Dorsolateral prefrontal cortex (tissue), 122 donors: ENCODE measurements at places on chromosomes 13 and 19.

GRCh38 chr19:42284591-42285341, 15.7 kb downstream of the CIC start:
- no peak for DNase-seq

DNA sequence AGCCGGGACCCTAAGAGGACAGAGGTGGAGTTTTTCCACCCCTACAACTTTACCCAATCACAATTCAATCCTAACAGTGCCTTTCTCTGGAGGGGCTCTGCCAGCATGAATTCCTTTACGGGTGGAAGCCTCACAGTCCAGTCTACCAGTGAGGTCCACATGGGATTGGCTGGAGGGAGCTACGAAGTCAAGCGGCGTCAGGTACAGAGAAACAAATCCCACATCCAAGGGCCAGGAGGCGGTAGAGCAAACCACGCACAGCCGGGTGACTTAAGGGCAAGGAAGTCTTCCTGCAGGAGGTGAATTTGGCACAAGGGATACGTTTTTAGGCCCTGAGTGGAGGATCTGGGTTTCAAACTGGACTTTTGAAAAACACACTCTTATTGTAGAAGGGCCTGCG, 199.6 kb downstream of the UQCRFS1 start:
- no peak for DNase-seq

- peak; percentile 86 for DNase-seq
Observed at GRCh38 chr13:95404141-95404882, 103.1 kb upstream of the ABCC4 start.

DNA sequence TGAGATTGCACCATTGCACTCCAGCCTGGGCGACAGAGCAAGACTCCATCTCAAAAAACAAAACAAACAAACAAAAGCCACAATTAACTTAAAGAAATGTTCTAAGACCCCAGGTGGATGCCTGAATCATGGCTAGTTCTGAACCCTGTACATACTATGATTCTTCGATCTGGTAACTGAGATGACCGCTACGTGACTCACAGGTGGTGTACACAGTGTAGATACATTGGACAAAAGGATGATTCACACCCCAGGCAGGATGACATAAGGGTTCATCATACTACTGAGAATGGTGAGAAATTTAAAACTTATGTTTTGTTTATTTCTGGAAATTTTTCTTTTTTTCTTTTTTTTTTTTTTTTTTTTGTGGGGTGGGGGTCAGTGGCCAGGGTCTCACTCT, 6.5 kb downstream of the ZNF426 start:
- no peak for DNase-seq

GRCh38 chr13:77430377-77430951, 103.6 kb upstream of the MYCBP2 start:
- DNase-seq: no peak

- no peak for DNase-seq
Observed at GRCh38 chr19:14655726-14656125, 18.9 kb downstream of the ADGRE3 start.

DNA sequence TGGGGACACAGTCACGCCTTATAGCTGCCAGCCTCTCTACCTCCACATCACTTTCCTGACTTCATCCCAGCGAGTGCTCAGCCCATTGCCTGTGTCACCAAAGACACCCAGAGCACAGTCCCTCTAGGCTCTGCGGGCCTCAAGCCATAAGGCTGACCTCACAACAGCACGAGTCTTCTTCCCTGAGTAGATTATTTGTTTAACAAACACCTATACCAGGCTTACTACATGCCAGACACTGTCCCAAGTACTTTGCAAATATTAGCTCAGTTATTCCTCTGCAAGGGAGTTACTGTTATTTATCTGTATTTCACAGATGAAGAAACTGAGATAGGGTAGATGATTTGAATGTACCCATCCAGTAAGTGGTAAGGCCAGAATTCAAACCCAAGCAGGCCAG, 504.3 kb downstream of the COG6 start:
- DNase-seq: no peak

- DNase-seq: no peak
Observed at GRCh38 chr13:33730147-33730546, 87.8 kb upstream of the RFC3 start.

DNA sequence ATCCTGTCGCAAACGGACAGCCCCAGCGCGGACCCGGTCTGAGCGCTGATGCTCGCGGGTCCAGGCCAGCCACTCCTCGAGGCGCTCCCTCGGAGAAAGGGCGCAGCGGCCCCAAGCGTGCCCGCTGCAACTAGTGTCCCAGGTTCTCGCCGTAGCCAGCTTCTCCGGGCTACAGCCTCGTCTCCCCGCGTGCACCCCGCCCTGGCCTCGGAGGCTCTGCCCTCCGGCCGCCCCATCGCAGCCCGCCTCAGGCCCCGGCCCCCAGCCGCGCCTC, 487 bp downstream of the FLT1 start:
- no peak for DNase-seq

DNA sequence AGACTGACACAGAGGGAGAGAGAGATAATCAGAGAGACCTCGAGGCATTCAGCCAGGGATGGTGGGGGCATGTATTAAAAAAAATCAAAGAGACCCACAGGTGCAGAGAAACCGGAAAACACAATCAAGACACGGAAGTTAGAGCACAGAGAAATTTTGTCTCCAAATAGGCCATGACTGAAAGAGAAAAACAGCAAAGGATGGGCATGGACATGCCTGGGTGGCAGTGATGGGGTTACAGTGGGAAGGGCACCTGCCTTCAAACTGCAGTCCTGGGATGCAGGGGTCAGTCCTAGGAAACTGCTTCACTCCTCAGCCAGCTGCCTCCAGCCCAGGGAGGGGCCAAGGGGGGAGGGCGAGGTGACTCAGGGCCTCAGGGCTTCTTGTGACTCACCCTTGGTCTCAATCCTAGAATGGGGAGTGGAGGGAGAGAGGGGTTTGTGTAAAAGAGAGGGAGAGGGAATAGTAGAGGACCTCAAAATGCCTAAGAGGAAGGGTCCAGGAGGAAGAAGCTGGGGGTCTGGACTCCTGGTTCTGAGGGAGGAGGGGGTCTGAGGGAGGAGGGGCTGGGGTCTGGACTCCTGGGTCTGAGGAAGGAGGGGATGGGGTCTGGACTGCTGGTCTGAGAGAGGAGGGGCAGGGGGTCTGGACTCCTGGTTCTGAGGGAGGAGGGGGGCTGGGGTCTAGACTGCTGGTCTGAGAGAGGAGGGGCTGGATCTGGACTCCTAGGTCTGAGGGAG, 3.6 kb upstream of the KCNN4 start:
- DNase-seq: no peak

- no peak for DNase-seq
Observed at GRCh38 chr19:18481505-18482222, 40.2 kb downstream of the ELL start.

DNA sequence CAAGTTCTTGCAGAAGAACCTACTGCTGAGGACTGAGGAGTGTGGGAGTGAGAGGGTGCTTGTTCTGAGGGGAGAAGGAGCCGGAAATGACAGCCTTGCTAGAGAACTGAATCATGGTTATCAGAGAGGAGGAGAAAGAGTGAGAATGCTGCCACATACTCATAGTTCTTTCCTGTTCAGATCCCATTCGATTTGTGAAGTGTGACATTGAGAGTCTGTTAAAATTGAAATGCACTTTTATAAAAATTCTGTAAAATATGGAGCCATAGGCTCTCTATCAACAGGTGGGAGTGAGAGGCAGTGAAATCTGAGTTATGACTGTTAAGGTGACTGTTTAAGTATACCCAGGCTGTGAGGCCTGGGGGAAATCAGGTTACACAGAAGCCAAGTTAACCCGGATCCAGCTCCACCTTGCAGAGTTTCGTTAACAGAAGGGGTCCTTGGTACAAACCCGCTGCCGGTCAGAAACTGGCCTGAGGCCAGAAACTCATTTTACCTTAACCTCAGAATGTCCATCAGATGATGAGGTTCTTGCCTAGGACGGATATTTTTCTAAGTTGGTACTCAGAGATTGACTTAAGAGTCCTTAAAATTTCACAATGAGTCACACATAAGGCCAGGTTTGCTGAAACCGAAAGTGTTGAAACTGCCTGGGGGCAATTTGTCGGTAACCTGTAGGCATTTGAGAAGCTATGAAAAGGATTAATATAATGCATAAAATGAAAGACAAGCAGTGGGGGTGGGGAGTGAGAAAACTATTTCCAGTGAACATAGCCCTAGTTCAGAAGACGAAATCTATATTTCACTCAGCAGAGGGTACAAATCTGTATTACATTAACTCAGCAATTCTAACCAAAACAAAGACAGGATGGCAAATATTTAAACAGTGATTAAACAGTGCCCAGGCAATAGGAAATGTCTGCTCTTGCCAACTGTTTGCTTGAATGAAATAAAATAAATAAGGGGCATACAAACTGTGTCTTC, 350.5 kb downstream of the KCNRG start:
- no peak for DNase-seq

DNA sequence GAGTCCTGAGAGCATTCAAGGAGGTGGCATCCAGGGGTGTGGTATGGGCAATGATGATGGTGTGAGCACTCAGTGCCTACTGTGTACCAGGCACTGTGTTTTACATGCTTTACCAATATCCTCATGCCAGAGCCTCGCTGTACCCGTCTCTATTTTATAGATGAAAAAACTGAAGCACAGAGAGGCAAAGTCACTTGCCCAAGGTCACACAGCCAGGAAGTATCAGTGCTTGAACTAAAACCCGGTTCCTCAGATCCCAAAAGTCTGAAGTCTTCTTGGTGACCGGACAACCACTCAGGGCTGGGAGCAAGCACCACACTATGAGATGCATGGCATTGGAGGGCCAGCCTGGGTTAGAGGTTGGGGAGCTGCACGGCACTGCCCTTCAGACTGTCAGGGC, 84.1 kb downstream of the CHST8 start:
- peak; percentile 12 for DNase-seq

- DNase-seq: no peak
Observed at GRCh38 chr19:46365561-46365960, 18.7 kb downstream of the PPP5C start.

DNA sequence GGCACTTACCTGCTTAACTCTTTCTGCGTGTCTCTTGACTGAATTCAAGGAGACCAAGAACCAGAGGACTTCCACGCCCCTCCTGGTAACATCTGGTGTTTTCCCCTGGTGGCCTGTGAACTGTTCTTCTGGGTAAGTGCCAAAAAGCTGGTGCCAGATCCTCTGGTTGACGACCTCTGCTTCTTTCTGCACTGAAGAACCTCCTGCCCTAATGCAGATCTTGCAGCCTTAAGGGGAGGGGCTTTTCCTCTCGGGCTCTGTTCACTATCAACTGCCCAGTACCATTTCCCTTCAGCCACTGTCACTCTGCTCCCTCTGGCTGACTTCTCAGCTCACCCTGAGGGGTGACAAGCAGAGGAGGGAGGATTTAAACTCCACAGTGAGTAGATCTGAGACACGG, 6.1 kb upstream of the ERVV-1 start:
- DNase-seq: no peak

DNA sequence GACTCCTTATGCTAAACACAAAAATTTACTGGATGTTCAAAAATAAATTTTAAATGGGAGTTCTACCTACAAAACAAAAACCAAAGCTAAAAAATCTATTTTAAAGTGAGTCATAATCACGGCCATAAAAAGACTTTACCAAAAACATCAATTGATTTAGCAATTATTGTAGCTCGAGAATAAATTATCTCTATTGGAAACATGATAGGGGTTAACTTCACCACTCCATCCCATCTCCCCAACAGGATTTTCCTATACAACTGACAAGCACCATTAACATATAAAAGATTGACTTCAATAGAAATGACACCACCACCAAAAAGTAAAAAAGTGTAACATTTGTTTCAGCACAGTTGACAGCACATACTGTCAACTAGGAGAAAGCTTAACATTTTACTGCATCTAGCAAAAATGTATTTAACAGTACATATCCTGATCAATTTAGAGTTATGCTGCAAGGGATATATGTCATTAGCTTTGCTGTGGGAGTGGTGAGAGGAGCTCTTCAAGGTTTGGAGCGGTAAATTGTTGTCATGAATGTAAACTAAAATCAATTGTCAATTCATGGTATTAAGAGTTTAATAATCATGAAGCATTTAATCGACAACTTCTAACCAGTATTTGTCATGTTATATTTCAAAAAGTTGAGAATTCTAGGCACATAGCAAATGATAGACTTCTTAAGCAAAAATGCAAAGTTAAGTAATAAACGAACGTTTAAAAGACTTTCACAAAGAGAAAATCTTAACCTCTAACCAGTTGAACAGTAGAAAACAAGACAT, 3.8 kb downstream of the UBL3 start:
- DNase-seq: no peak

DNA sequence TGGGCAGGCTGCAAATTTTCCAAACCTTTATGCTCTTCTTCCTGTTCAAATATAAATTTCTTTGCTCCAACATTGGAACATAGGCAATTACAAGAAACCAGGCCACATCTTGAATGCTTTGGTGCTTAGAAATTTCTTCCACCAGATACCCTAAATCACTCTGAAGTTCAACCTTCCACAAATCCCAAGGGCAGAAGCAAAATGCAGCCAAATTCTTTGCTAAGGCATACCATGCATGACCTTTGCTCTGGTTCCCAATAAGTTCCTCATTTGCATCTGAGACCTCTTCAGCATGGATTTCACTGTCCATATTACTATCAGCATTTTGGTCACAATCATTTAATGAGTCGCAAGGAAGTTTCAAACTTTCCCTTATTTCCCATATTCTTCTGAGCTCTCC, 130.9 kb downstream of the DIAPH3 start:
- no peak for DNase-seq

DNA sequence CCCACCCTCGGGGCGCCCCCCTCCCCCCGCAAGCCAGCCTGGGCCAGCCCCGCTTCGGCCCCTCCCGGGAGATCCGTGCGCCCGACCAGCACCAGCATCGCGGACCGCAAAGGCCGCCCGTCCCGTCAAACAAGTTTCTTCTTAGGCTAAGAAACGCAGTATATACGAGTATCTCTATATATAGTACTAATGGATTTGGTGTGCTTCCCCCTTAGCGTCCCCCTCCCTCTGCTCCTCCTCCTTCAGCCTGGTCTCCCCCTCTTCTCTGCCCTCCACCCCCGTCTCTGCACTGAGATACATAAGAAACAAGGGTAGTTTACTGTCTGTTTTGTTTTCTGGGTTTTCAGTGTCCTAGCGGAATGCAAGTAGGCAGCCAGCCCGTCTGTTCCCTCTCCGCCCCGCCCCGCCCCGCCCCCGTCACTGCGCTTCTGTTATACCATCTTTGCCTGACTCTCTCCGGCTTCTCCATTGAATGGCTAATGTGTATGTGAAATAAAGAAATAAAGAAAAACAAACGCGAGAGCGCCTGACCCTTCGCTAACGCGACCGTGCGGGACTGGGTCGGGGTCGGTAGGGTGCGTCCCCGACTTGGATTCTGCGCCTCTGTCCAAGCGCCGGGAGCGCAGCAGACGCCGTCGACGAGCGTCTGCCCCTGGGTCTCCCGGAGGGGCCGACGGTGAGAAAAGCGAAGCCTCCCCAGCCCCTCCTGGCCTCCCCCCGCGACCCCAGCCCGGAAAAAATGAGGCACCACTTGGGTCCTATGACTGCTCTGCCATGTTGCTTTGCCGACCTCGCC, 4.2 kb downstream of the LYL1 start:
- DNase-seq: no peak

DNA sequence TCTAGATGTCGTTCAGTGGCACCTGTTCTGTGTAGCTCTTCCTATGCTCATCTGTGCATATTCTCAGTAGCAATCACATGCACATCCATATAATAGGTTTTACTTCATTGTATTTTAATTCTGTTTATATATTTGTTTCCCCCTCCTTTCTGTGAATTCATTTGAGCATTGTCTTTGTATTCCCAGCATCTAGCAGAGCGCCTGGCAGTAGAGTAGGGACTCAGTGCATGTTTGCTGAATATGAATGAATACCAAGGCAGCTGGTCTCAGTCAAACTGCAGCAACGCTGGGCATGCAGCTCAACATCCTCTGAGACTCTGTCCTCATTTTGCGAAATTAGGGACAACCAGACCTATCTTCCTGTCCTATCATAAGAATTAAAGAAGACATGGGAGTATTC, 330.1 kb downstream of the SPRY2 start:
- DNase-seq: peak; percentile 54
